ENCODE measurements at places on chromosomes 2 and 18.

GRCh38 chr2:197982565-197982964 is 178.2 kb downstream of the PLCL1 start:
- DNase-seq: no peak

- no peak for DNase-seq
Observed at GRCh38 chr2:215615803-215616174, 179.9 kb upstream of the FN1 start.

GRCh38 chr2:45390861-45391260 is 220.2 kb downstream of the SRBD1 start:
- DNase-seq: no peak

- no peak for DNase-seq
Observed at GRCh38 chr2:230512955-230513748, 97.2 kb downstream of the SP100 start.

DNA sequence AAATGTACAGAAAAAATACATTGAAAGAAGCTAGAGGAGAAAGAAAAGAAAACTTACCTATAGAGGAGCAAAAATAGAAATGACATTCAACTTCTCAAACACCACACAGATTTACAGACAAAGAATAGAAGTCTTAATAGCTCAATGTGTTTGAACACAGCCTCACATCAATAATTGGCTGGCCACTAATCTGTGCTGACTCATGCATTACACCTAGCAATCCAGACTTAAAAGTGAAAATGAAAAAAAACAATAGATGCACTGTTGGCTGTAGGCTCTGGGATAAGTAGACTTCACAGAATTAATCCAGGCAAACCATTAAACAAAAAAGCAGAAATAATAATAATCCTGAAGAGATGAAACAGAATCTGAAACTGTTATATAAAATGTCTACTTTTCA is 961.3 kb upstream of the CELF4 start:
- no peak for DNase-seq

- no peak for DNase-seq
Observed at GRCh38 chr18:62412231-62412979, 87.3 kb downstream of the TNFRSF11A start.

- DNase-seq: no peak
Observed at GRCh38 chr18:73258375-73259087, 390.7 kb upstream of the NETO1 start.

DNA sequence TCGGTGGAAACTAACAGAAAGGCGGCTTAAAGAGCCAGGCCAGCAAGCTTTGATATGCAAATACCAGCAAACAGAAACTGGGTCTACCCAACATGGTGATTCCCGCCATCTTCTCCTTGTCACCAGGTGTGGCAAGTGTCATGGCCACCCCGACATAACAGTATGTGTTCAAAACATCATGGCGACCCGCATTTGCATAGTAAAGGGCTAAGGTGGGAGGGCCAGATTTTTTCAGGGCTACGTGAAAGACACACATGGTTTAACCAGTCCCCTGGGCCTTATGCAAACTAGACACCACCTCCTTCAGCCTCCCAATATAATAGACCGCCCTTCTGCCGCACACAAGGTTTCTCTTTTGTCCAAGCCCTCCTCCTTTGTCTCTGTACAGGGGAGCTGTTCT is 260.4 kb downstream of the METTL4 start:
- no peak for DNase-seq

DNA sequence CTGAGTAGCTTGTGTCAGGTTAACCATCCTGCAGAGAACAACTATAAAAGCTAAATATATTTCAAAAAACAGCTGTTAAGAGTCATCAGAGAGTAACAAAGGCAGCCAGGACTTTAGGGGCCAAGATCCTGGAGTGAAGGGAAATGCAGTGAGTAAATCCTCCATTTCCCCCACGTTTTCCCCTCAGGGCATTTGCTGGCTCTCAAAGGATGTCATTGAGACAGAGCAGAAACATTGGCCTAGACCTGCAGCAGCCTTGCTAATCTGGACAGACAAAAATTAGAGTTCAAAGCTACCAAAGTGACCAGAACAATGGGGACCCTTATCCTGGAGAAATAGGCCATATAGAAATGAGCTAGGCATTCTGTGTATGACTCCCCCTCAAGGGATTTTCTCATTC is 21.1 kb upstream of the KLHL29 start:
- no peak for DNase-seq

- no peak for DNase-seq
Observed at GRCh38 chr2:237280229-237280628, 133.7 kb downstream of the COL6A3 start.

GRCh38 chr2:37934591-37935513 is 9.8 kb downstream of the RMDN2 start:
- DNase-seq: no peak

DNA sequence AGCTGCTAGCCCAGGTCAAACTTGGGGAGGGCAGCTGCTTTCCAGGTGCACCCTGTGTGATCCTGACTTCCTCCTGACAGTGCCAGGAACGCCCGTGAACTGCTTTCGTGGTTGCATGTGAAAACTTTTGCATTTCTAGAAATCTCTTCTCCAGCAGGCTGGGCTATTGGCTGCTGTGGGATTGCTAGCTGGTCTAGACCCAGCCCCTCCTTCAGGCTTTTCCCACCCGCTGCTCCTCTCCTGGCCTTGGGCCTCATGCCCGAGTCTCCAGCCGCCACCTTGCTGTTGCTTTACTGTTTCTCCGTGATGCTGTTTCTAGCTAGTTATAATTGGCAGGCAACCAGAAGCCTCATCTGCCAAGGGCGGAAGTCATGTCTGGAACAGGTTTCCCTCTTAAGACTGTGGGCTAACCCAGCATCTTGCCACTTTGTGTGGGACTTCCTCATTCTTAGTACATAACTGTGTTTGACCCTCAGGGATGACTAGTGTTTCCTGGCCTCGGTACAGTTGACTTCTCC is 27.0 kb upstream of the MGAT4A start:
- no peak for DNase-seq

- DNase-seq: no peak
Observed at GRCh38 chr18:37551249-37551648, 14.3 kb downstream of the CELF4 start.

DNA sequence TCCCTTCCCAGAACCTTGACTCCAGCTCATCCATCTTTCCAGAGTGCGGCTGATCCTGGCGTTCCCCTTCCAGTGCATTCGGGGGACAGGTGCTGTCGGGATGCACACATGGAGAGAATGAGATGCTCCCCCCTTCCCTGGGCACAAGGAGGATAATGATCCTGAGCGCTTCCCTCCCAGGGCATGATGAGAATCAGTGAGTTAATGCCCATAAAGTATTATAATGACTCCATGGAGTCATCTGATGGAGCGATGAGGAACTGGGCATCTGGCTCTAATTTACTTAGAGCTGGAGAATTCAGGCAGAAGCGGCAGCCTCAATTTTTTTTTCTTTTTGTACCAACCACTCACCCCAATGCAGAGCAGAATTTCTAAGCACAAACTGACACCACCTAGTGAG is 79.6 kb upstream of the SKOR2 start:
- DNase-seq: no peak

- DNase-seq: no peak
Observed at GRCh38 chr2:202161151-202161835, 77.1 kb downstream of the SUMO1 start.

DNA sequence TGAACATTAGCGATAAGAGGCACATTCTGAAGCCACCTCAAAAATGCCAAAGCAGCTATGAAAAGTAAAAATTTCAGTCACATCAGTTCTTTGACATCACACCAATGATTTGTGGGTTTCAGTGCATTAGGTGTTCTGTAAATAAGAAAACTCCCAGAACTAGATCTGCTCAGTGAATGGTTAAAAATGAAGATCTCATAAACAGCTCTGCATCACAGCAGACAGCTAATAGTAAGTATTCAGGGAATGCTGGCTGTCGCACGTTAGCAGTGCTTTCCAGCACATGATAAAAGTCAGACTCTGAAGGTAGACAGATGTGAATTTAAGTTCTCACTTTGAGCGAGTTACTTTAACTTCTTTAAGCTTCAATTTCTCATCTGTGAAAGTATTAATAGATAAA is 154.9 kb downstream of the SATB2 start:
- no peak for DNase-seq

DNA sequence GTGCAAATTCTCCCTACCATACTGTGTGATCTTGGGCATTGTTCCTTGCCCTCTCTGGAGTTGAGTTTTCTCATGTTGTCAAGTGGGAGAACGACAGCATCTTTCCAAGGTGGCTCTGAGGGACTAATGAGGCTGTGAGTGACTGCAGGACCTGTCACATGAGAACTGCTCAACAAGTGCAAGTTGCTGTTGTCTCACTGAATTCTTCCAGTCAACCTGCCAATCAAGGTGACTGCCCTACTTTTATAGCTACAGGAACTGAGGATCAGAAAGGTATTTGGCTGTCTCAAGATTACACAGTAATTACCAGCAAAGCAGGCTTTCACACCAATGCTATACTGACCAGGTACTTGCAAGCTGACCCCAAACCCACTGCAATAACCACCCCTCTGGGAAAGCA is 137.6 kb downstream of the MTCL1 start:
- DNase-seq: no peak
